ENCODE measurements at places on chromosomes 5 and 9.

DNA sequence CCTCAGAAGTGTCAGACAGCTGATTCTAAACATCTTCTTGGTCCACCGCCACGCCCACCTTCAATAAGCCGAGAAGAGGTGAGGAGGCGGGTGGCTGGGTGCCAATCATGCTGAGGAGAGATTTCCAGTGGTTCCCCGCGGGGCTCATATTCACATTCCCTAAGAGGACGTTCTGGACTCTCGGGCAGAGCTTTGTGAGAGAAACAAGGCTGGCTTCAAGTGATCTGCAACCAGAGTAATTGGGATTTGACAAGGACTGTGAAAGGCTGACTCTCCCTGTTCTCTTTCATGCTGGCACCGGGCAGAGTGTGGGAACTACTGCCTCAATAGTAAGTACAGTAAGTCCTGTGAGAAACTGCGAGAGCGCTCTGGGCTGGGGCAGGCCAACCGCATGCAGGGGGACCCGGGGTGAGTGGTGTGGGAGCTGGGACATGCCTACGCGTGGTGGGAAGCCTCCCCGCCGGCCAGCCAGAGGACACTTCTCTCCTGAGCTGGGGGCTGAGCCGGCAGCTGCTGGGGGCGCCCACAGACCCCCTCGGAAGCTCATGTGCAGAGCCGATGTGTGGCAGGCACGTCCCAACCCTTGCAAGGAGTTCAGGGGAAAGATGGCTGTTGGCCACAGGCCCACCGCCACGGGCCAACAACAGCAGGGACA, 110.9 kb downstream of the LIFR start:
- DNase-seq: no peak

- DNase-seq: peak; percentile 59
Measured at GRCh38 chr5:95900383-95900958, 61.2 kb downstream of the ELL2 start.

GRCh38 chr5:102590467-102590866, 91.7 kb upstream of the SLCO6A1 start:
- no peak for DNase-seq

DNA sequence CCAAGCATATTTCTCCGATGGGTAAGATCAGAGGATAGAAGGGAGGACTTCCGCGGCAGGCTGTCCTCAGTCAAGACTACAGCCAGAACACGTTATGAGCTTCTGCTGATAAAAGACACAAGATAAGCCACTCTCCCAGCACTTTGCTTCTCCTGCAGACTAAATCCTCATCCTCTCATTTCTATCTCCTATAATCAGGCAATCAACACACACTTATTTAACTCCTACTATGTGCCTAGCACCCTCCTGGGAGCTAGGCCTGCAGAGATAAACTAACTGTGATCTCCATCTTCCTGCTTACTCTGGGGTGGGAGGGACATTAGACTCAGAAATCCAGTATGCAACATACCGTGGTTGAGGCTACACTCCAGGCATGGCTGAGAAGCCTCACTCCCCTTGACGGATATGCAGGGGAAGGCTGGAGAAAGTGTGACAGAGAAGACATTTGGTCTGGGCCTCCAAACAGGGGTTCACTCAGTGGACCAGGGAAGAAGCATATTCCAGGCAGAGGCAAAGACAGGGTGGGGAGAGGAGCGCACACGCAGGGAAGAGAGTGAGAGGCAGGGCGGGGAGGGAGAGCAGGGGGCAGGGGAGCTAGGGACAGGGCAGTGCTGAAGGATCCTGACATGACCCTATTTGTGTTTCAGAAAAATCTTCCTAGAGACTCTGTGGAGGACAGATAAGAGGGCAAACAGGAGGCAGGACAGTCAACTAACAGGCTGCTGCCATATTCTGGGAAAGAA, 274.1 kb downstream of the DENND1A start:
- no peak for DNase-seq

DNA sequence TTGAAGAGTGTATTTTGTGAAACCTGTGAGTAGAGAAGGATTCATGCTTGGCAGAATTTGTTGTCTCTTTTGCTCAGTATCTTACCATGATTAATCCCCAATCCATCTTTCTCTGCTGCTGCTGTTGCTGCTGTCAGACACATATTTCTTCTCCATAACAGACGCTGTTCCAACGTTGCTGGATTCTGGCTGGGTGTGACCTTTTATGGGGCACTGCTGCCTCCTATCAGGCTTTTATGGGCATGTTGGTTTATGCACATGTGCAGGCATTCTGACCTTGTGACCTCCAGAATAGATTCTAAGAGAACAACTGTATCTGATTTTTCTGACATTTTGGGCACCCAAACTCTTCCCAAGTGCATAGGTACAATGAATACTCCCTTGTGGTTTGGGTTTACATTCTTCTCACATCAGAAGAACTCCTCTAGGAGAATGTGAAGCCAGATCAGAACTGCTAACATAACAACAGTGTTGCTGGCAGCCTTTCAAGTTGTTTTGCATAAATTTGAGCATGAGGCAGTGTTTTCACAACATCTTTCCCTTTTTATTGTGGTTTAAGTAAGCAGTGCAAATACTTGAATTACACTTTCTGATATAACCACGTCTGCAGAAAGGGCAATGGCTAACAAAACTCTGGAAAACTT, 9.2 kb upstream of the ISL1 start:
- DNase-seq: no peak

DNA sequence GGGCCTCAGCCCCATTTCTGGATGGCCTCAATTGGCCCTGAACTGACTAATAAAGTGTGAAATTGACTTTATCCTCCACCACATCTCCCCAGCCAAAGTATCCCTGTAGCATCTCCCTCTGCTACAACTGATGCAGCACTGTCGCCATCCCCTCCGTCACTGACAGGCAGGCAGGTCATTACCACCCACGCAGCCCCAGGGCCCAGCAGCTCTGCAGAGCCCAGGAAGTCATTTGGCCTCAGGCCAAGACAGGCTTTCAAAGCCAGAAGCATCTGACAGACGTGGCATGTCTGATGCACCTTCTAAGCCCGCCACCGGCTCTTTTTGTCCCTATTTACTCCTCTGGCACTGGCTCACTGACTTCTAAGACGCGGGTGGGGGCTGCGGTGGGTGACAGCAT, 65.3 kb downstream of the ARHGEF37 start:
- DNase-seq: no peak

DNA sequence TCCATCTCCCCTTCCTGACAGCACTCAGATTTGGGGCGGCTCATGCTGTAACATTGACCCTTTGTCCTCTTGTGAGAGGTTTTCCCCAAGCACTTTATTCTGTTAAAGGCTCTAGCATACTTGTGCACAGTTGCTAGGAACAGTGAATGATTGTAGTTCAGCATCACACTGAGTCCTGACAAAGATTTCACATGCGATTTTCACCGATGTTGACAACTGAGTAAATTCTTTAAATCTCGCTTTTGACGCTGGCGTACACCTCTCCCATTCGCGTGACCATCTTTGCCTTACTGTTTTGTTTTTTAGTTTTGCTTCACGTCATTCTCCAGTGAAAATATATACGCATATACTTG, 780 bp downstream of the CDC37L1 start:
- DNase-seq: no peak

DNA sequence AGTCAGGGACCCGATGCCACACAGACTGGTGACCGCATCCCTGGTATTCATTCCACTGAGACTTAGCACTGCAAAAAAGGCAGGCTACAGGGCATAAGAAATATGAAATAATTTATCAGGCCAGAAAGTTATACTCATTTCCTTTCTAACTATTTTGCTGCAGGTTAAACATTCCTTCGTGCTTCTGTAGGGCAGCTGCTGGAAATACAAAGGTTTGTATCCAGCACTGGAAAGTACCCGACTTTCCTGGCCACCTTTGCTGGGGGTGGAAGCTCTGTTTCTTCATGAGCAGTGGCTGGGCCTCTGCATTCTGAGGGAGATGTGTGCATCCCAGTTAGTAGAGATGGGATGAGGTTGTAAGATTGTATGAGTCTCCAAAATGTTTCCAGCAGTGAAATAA, 478.6 kb upstream of the WWC1 start:
- no peak for DNase-seq

GRCh38 chr5:17042041-17042440, 106.0 kb upstream of the MYO10 start:
- no peak for DNase-seq

DNA sequence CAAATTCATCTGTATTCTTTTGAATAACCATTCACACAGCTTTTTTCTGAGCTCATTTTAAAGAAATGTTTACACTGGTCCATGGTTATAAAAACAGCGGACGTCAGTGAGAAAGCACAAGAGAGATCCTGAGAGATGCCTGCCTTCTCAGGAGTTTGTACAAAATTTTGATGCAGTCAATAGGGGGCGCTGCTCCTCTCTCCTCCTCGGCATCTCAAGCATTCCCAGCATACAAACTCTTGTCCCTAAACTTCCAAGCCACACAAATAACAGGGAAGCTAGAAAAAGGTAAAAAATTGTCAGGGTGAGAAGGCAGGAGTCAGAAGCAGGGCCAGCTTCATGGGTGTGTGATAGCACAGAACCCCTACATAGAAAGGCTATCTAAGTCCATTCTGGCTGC, 11.2 kb upstream of the CCDC152 start:
- DNase-seq: no peak

- DNase-seq: no peak
Measured at GRCh38 chr5:176882567-176882903, 16.6 kb downstream of the HK3 start.

DNA sequence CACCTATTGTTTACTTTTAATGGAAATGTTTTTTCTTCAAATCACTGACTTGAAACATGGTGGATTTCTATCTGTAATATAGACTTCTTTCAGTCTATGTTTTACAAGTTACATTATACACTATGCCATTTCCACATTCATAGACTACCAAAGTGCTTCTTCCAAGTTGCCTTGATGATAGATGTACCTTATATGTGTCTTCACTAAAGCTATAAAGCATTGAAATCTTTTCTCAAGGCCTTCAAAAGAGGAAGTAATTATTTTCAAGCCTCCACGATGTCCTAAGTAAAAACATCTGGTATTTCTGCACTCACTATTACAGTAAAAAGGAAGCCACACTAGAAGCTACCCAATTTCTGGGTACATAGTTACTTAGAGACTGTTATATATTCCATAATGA, 113.3 kb downstream of the FGF10 start:
- DNase-seq: no peak

DNA sequence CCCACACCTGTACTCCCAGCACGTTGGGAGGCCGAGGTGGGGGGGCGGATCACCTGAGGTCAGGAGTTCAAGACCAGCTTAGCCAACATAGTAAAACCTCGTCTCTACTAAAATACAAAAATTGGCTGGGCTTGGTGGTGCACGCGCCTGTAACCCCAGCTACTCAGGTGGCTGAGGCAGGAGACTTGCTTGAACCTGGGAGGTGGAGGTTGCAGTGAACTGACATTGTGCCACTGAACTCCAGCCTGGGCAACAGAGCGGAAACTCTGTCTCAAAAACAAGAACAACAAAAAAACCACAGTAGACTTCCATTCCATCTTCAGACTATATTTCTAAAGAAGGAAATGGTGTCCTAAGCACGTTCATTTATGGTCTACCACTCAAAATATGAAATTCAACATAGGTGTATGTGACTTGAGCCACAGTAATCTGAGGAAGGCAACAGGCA, 14.2 kb upstream of the SERINC5 start:
- no peak for DNase-seq

GRCh38 chr5:112004867-112005622, 248.1 kb upstream of the NREP start:
- DNase-seq: no peak

GRCh38 chr5:158174918-158175851, 316.2 kb upstream of the CLINT1 start:
- DNase-seq: peak; percentile 80

GRCh38 chr5:112239996-112240395, 179.1 kb downstream of the EPB41L4A start:
- no peak for DNase-seq

DNA sequence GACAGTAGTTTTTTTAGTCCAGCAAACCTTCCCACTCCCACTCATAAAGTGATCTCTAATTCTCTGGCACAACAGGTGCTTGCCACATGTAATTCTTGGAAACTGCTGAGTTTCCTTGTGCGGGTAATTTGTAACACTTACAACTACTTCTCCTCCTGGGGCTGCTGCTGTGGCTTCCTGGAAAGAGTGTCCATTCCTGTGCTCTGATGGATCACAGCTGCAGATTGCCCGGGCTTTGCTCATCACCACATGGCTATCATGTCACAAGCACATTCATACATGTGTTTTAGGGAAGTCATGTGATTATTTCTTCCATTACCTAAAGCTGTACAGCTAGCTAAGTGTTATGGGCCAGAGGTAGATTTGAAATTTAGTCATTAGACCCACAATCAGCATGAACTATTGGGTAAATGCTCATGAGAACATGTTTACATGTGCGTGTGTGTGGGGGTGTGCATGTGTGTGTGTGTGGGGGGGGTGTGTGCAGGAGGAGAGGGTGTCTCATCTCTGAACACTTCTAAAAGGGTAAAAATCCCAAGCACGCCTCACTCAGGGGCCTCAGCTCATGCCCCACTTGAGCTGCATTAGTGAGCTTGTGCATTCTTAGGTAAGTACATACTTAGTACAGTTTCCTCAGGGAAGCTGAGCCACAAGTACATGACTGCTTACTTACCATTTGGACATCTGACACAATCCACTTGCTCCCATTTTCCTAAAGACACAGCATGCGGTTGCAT, 118.1 kb upstream of the CCDC112 start:
- DNase-seq: peak; percentile 28

DNA sequence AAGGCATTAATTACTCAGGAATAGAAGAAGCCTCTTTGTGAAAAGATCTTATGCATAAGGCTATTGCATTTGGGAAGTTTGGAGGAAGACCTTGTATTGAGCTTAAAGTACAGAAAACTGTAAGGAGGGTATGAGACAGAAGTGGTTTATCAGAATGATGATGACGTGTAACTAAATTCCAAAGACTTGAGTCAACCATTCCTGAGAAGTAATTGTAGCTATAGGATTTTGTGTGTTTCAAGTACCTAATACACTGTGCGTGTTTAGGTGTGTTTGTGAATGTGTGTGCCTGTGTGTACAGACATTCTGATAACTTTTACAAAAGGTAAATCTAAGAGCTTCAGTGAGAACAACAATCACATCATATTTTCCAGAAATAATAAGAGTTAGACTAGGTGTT, 46.5 kb upstream of the IRX2 start:
- DNase-seq: no peak

DNA sequence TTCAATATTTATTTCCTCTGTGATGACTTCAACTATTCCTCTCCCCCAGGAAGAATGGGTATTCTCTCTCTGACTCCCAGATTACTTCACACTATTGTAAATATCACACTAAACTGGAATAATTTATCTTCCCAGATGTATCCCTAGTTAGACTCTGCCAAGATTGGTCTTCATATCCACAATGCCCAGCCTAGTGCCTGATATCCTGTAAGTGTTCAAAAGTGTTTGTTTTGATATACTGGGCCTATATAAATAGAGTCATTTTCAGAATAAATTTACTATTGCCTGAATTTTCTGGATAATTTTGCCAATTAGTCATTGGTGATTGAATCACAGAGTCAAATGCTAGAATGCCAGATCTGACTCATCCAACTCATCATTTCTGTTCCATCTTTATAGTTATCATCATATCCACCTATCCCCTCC, 143.7 kb upstream of the TNC start:
- DNase-seq: no peak

Measured in heart left ventricle (tissue), 16 donors.